NCI-H2107 (cell line): ENCODE measurements at places on chromosomes 2 and 18.

- no peak for DNase-seq
Observed at GRCh38 chr2:175151791-175152190, 16.2 kb downstream of the ATF2 start.

- DNase-seq = no peak
Observed at GRCh38 chr2:12513339-12513738, 203.4 kb upstream of the TRIB2 start.

DNA sequence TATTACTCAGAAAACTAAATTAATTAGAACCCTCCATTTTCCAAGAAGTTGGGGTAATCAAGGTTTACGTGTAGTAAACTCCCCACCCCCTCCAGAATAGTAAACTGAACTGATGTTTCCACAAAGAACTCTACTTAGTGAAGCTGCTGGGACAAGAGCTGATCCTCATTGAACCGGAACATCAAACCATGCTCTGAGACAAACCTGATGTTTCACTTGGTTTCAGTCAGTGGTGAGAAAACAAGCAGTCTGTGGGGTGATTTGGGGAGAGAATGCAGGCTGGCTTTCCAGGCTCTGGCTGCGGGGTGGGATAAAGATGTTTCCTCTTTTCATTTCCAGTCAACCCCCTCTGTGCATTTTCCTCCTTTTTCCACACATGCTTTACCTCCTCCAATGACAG is 38.2 kb downstream of the CELF4 start:
- DNase-seq = no peak

DNA sequence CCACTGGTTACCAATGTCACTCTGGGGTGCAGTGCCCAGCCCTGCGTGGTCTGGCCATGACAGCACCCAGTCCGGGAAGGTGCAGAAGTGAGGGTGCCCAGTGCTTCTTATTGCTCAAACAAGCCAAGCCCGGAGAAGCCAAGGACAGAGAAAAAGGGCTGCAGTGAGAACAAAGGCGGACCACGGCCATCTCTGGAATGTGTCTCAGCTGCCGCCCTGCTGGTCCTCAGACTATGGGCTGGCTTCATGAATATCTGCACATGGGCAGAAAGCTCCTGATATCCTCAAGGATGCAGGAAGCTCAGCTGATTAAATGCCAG is 28.7 kb downstream of the COPS9 start:
- DNase-seq = no peak

DNA sequence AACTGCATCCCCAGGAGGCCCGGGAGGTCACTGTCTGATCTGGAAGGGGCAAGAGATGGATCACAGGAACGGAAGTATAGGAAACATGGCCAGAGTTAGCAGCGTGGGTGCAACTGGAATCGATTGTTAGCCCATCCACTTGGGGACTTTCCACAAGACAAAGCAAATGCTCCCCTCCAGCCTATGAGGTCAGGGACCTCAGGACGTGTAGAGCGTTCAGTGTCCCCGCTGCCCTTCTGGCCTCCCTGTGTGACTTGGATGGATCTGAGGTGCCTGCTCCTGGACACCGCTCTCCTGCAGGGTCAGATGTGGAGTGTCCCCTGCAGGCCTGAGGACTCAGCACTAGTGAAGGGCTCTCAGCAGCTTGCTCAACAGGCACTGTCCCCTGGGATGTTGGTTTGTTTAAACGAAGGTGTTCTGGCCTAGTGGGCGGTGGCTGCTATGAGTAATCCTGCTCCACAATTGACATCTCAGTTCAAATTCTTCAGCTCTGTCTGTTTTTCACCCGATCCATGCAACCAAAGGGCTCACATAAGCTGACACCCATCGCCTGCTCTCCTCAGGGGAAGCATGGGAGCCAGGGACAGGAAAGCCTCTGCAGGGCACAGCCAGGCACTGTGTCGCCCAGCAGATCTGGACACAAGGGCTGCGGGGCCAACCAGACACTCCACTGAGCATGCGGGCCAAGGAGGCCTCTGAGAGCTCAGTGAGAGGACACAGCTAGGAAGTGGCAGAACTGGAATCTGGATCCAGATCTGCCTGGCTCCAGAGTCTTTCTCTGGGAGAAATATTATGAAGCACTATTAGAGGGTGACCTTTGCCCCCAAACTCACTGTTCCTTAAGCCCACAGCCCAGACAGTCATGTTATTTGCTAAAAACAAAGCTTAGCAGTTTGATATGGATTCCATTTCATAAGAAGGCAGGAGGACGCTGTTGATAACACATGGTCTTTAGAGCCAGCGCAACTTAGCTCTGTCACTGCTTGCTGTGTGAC is 78.5 kb downstream of the RHOB start:
- DNase-seq = peak; percentile 46

GRCh38 chr2:38439863-38440262 is 62.8 kb upstream of the ATL2 start:
- no peak for DNase-seq

GRCh38 chr2:136116813-136117390 is 1.0 kb downstream of the CXCR4 start:
- DNase-seq = no peak

DNA sequence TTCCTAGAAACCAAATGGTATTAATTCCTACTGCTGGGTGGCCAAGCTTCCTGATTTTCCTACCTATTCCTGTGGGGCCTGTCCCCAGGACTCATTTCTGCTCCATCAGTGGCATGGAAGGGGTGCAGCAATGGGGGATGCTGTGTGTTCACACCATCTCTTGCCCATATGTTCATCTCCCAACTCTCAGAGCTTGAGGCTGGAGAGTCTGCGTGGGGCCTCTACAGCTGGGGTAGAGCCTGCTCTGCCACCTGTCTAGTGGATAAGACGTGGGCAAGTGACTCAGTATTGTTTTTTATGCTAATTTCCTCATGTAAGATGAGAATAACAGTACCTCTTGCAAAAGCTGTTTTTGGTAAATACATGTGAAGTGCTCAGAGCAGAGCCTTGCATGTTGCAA is 149.8 kb downstream of the ACTR3 start:
- no peak for DNase-seq

DNA sequence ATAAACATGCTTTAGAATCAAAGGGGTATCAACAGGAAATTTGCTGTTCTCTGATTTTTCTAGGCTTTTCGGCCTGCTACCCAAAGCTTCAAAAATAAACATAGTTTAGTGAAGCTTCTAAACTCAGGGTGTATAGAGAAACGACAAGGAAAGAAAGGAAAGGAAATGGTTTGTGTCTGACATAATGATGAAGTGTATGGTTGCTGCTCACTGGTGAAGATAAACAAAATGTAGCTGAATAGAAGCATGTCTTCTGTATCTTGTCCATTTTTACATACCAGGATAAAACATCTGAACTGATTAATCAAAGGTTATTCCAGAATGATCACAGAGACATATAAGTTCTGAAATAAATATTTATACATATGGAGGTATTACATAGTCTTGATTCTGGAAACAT is 1324.6 kb upstream of the NRXN1 start:
- no peak for DNase-seq

DNA sequence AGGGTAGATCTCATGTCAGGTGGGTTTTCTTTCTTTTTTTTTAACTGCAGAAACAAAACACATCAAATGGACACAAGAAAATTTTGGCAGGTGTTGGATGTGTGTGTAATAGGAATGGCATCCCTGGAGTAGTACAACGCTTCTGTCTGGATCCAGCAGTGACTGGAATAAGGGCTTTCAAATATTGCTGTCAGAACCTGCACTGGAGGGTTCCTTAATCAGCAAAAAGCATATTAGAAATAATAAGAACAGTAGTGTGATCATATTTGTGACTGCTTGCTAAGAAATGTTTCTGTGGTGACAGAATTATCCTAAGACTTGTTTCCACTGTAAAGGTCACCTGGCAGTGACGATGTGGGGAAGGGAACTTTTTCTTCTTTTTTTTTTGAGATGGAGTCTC is 30.8 kb downstream of the CREG2 start:
- no peak for DNase-seq

DNA sequence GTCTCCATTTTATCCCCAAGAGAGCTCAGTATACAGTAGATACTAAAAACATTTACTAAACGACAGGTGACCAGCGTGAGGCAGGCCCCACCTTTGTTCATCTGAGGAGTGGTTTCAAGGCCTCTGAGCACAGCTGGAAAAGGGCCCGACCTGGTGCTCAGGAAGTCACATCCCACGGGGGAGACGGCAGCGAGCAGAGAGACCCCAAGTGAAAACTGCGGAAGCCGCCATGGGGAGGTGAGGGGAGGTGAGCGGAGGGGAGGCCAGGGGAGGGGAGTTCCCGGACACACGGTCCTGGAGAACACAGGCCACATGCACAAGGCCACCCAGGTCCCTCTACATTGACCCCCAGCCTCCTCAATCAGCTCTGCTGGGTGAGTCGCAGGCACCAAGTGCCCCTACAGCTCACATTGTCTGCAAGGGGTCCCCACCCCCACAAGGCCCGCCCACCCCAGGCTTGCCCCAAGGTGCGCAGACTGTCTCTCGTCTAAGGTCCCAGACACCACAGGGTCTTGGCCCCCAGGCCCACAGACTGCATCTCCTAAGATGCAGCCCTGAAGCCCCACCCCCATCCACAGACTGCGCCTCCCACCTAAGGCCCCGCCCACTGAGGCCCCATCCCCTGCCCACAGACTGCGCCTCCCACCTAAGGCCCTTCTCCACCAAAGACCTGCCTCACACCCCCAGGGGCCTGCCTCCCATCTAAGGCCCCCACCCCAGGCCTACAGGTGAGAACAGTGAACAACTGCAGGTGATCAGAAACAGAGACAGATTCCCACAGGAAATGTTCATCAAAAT is 19.1 kb downstream of the PARD6G start:
- no peak for DNase-seq

DNA sequence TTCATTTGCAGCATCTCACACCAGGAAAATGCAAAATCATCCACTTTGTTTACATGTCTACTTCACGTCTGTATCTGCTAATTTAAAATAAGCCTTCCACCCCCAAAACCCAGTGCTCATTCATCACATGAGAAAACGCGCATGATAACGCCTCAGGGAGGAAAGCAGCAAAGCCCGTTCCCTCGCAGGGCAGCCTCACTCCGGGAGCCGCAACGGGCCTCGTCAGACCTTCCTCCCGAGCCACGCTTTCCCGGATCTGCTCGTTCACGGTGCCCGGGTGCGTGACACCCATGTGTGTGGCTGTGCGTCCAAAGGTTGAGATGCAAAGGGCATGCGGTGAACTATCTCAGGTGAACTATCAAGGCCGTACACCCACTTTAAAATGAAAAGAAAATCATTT is 59.8 kb downstream of the NDUFA10 start:
- DNase-seq = no peak

- no peak for DNase-seq
Observed at GRCh38 chr2:72494392-72494791, 331.4 kb downstream of the EXOC6B start.

DNA sequence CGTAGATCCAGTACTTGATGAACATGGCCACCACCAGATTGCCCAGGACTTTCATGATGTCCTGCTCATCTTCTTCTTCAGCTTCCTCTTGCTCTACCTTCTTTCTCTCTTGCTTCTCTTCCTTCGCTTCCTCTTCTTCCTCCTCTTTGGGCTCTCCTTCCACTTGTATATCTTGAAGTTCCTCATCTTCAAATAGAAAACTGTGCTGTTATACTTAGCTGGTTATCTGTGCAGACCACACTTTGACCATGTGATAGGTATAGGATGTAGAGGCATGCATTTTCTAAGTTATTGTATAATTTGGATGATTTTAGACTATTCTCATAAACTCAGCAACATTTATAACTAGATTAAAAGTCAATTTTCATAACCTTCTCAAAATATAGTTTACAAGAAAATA is 263.4 kb downstream of the NAPG start:
- DNase-seq = no peak

DNA sequence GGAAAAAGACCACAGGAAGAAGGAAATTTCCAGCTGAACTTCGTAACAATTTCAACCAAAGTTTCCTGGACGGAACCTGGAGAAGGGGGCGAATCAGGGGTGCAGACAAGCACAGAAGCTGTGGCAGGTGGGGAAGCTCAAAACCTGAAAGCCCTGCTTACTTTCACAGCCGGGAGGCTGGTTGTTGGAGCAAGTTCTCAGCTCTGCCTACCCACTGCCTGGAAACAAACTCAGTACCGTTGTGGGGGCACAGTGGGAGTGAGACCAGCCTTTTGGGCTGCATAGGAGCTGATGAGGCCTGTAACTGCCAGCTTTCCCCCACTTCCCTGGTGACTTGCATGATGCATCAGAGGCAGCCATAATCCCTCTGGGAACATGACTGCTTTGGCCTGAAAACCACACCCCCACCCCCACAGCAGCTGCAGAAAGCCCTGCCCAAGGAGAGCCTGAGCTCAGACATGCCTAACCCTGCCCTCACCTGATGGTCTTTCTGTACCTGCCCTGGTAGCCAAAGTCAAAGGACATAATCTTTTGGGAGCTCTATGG is 207.0 kb upstream of the VWC2L start:
- no peak for DNase-seq

DNA sequence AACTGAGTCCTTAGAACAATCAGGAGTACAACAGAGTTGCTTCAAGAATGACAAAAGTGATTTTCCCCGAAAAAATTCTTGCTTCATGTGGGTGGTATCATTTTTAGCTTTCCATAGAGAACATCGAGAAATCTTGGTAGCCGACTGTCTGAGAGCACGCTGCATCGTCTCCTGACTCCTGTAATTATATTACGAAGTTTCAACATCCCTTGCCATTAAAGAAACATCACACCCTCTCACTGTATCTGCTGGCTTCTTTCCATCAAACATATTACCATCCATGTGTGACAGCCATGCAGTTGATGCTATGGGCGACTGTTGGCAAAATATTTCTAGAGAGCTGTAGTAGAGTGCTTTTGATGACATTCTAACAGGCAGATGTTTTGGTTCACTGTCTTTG is 311.2 kb downstream of the CMPK2 start:
- peak; percentile 12 for DNase-seq

- no peak for DNase-seq
Observed at GRCh38 chr18:76437011-76437410, 58.0 kb downstream of the ZNF516 start.

DNA sequence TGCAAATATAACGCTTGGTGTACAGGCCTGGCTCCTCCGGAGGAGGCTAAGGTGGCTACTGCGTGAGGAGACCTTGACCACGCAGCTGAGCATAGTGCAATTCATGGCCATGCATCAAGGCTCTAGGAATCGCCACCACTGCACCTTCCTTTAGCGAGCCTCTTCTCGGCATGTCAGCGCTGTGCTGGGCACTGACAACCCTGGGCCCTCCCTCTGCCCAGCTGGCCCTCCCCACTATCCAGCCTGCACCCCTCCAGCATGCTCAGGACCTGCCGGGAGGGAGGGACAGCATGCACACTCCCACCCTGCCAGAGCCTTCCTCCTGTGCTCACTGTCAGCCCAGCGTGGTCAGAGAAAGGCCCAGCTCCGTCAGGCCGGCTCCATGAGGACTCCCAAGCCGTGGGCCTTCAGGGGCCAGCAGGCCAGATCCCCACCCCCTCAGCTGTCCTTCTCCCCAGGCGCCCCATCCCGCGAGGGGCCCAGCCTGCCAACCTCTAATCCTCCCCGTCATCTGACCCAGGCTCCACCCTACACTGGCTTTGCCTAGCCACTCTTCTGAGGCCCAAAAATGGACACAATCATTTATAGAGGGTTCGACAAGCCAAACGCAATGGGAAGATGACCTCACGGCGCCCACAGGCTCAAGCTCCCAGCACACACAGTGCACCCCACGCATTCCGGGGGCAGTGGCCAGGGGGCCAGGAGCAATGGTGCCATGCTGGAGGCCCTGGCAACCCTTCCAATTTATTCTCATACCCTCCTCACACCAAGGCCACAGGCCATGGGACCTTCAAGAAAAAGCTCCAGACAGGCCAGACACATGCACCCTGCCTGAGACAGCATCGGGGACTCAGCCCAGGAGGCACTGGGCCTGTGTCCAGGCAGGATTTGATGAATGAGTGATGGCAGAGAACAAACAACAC is 3.5 kb downstream of the BIN1 start:
- DNase-seq = no peak
